RPMI8226 (cell line): ENCODE measurements at places on chromosomes 5 and 9.
A peak's percentile ranks its signal among the peaks of the same experiment; 100 is the strongest.

- peak; percentile 39 for DNase-seq
Observed at GRCh38 chr9:133991214-133991921, 756 bp downstream of the VAV2 start.

GRCh38 chr9:4615251-4615650, 46.8 kb upstream of the PLPP6 start:
- no peak for DNase-seq

- DNase-seq: no peak
Observed at GRCh38 chr9:98766586-98766985, 29.8 kb downstream of the ANKS6 start.

GRCh38 chr9:93813221-93814076, 141.7 kb downstream of the BARX1 start:
- no peak for DNase-seq

DNA sequence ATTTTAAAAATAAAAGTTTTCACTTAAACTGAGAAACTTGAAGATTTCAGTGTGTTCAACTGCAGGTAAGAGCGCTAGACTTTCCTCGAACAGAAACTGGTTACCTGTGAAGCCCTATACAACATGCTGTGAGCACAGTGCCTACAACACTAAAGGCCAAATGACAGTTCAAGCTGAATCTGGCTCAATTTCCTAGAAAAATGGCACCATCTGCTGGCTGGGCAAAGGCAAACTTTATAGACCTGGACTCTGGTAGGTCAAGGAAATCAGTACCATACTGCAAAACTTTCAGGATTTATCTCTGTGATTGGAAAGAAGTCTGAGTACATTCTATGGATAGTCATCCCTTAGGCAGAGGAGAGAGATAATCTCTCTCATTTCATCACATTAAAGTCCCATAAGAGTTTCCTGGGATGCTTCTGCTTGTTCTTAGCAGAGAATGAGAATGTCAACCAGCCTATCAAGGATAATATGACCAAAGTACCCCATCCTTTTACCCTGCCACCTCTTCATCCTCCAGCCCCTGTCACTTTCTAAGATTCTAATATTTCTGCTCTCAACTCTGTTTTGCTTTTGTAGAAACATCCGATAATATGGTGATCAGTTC, 31.8 kb upstream of the FOXB2 start:
- DNase-seq: peak; percentile 40

GRCh38 chr5:68137511-68138140, 77.9 kb upstream of the PIK3R1 start:
- DNase-seq: no peak

GRCh38 chr9:72355153-72355552, 9.9 kb downstream of the ZFAND5 start:
- DNase-seq: no peak

GRCh38 chr5:102818934-102819333, 63.8 kb downstream of the PAM start:
- no peak for DNase-seq

DNA sequence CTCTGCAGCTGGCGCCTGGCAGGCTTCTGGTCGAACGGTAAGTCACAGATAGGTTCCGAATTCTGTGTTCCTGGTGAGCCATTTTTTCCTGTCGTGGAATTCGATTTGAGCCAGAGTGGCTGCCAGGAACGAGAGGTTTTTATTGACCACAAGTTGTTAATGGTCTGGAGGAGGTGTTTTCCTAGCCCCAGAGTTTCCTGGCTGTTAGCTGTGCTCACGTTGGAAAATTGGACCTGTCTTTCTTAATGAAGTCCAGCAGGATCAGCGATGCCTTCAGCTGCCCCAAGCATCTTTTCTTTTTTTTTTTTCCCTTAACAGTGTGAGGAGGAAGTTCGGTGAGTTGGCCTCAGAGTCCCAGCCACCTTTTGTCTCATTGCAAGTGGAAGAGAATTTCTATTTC, 62.9 kb downstream of the COL5A1 start:
- DNase-seq: no peak

- no peak for DNase-seq
Observed at GRCh38 chr9:10003047-10003446, 609.8 kb downstream of the PTPRD start.

- DNase-seq: peak; percentile 87
Observed at GRCh38 chr5:12934722-12935121, 1009.8 kb downstream of the DNAH5 start.

GRCh38 chr5:109714592-109714991, 24.9 kb downstream of the MAN2A1 start:
- DNase-seq: no peak

DNA sequence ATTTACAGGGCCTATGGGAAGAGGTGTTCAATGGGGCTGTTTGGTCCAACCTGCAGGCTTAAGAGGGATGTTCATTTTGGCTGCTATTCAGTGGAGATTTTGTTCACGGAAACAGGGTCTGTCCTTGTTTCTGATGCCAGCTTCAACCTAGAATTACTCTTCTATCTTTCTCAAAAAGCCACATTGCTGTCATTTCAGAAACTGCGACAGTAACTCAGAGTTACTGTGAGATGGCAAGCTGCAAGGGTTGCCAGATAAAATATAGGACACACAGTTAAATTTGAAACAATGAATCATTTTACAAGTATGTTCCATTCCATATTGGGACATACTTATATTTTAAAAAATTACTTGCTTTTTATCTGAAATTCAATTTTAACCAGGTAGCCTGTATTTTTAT, 128.0 kb downstream of the NPR3 start:
- no peak for DNase-seq

DNA sequence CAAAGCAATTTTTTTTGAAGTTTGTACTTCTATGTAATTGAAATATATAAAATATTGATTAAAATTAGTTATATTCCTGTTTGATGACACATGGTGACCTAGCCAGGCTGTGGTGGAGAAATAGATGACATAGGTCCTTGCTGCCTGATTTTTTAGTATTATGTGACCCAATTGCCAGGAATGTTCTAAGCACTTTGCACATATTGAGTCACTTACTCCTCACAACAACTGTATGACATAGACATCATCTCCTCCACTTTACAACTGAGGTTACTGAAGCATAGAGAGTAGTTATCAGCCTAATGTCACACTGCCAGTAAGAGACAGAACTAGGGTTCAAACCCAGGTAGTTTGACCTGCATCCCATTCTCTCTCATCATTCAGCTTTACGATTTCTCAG, 26.2 kb upstream of the SNX18 start:
- DNase-seq: no peak

GRCh38 chr5:168076561-168076991, 214.9 kb upstream of the WWC1 start:
- DNase-seq: no peak

GRCh38 chr5:172565455-172565854, 75.6 kb upstream of the NEURL1B start:
- DNase-seq: no peak

GRCh38 chr9:133950629-133951111, 41.5 kb downstream of the VAV2 start:
- DNase-seq: no peak

DNA sequence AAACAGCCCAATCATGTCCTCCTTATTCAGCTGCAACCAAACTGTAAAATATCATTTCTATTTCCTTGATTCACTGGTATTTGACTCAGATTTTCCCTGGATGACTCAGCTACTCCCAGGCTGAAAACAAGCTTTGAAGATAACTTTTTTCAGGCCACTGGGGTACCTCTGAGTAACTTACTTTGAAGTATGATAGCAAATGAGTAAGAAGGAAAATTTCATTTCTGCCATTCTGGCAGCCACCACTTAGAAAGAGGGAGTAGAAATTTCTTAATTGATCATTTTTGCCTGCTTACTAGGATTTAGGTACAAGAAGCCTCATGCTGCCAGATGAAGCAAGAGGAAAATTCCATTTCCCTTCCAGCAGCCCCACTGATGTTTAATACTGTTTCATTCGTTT, 247.4 kb downstream of the PRELID2 start:
- no peak for DNase-seq

GRCh38 chr5:123511290-123511647, 708 bp upstream of the CSNK1G3 start:
- no peak for DNase-seq

GRCh38 chr9:106958955-106959657, 96.1 kb downstream of the ZNF462 start:
- DNase-seq: no peak

GRCh38 chr9:35892051-35892450, 14.0 kb upstream of the HRCT1 start:
- DNase-seq: no peak
